Stimulated activated CD8-positive, alpha-beta memory T cell treated with anti-CD3 and anti-CD28 coated beads, Interleukin-15, amount 100 ng/mL, for 24 hours (primary cell): ENCODE measurements at places on chromosomes 2 and 18.

- no peak for DNase-seq
These were observed 844 bp upstream of the VSNL1 start for GRCh38 chr2:17539611-17540092.

DNA sequence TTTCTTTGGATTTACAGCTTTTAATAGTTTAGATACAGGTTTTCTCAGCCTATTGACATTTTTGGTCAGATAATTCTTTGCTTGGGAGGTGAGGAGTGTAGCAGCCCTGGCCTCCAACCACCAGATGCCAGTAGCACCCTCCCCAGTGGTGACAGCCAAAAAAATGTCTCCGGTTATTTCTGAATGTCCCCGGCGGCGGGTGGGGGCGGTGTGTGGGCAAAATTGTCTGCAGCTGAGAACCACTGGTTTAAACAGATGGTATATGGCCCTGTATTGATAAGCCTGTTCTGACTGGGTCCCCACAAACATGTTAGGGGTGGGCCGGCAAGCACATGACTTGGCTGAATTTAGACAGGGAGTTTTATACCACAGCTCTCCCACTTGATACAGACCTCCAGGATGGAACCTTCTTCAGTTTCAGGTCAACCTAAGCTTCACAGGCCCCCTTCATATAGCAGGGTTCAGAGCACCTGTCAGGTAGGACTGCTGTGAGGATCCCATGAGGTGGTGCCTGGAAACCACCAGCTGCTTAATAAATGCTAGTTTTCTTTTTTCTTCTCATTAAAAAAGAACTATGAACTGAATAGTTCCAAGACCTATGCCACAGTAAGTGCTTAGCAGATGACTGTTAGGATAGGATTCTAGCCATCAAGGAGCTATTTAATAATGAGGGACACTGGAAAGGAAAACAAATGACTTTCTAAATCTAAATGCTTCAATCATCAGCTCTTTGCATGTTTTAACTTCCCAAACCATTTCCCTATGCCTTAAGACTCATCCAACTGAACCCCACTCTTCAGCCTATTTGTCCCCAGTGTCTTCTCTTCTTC, 18.1 kb downstream of the LPIN2 start:
- no peak for DNase-seq

- DNase-seq = no peak
These were observed 124.4 kb downstream of the LRRTM4 start for GRCh38 chr2:77397763-77398162.

DNA sequence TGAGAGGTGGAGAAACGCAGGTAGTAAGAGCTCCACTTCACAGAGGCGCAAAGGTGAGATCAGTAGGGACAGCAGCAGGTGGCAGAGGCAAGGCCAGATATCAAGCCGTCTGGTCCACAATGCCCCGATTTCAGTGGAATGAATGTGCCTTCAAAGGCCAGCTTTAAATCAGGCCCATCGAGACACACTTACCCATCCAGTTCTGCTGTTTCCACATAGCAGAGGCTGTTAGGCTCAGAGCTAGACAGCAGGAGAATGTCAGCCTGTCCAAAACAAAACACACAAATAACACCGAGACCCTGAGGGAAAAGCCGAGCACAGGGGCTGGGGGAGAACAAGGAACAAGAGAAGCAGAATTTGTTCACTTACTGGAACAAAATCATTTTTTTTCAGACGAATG, 75.8 kb upstream of the NARS1 start:
- no peak for DNase-seq

GRCh38 chr2:132632000-132632649, 37.9 kb downstream of the LYPD1 start:
- no peak for DNase-seq

DNA sequence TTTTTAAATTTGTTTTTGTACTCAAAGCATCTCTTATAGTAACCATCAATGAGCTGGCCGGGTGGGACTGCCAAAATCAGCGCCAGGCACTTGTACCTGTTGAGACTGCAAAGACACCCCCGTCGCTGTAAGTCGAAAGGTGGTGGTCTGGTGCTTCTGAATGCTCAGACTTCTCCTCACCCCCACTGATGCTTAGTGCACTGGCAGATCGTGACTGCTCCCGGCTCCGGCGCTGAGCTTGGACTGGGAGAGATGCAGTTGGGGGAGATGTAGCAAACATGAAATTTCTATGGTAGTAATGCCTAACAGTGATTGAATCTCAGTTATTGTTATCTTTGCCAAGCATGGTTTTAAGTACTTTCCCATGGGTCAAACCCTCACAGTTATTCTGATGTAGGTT, 80.6 kb downstream of the RIF1 start:
- DNase-seq = no peak

DNA sequence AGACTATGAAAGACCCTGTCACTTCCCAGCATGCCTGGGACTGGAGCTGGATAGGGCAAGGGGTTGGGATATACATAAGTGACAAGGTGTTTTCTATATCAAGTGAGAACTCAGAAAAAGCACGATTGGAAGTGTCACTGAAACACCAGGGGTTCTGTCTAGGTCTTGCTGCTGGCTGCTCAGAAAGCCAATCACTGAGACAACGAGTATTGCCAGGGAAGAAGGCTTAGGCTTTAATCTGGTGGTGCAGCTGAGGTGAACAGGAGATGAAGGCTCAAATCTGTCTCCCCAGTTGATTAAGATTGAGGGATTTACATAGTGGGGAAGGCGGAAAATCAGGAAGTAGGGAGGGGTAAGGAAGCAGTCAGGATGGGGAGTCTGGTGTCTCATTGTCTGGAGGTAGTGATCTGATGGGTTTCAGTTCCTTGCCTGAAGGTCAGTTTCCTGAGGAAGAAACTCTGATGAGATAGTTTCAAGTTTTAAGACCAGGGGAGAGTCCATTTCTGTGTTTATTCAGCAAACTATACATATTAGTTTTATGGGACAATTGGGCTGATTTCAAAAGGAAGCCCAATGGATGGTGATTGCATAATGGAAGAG, 3.5 kb upstream of the C2orf74 start:
- no peak for DNase-seq

- no peak for DNase-seq
These were observed 313.2 kb downstream of the PIK3C3 start for GRCh38 chr18:42268186-42268725.

DNA sequence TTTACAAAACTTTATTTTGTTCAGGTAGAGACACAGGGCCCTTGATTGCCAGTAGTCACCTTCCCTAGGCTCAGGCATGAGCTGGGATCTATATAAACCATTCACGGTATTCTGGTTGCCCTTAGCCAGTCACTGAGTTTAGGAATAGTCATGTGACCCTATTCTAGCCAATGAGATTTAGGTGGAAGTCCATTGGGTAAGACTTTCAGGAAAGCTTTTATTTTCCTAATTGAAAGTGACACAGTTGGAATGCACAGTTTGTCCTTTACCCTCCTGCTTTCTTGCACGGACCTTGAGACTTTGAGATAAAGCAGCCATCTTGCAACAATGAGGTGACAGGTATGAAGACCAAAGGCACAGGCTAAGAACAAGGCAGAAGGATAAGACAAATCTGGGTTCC, 21.5 kb downstream of the SLC4A5 start:
- no peak for DNase-seq

DNA sequence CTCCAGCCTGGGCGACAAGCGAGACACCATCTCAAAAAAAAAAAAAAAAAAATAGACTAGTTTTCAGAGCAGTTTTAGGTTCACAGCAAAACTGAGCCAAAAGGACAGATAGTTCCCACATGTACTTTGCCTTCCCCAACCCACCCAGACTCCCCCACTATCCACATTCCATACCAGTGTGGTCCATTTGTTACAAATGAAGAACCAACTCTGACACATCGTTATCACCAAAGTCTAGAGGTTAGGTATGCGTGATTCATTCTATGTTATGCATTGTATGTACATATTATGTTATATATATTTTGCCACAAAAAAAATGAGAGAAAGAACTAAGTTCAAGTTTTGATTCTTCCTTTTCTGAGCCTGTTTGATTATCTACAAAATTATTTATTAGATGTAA, 3.5 kb downstream of the DUSP11 start:
- DNase-seq = no peak

GRCh38 chr2:176804392-176804791, 408.2 kb upstream of the HNRNPA3 start:
- no peak for DNase-seq

GRCh38 chr2:52934323-52934898, 833.2 kb upstream of the CHAC2 start:
- DNase-seq = no peak

GRCh38 chr2:98768384-98769113, 37.6 kb upstream of the MGAT4A start:
- no peak for DNase-seq

- no peak for DNase-seq
These were observed 59.8 kb downstream of the TRIB2 start for GRCh38 chr2:12776521-12776961.

DNA sequence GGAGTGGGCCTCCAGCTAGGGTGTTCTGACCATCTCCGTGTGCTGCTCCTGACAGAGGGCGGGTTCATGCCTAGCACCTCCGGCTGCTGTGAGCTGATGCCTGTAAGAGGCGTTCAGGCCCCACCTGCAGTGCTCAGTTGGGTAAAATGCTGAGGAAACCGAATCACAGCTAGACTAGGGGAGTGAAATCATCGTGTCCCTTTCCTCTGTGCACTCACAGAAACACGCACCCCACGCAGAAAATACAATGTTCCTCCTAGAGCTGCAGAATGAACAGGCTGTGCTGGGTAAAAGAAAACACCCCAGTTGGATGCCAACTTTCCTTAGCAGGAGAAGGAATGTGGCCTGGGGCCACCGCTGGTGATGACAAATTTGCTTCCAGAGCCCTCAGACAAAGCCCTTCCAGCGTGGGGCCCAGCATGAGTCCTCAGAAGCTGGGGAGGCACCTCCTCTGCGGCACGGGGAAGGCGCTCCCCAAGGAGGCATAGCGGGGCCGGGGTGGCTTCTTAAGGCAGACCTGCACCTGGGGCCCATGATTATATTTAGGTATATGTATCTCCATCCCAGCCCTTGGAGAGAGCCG, 16.3 kb upstream of the ARHGEF4 start:
- DNase-seq = no peak

DNA sequence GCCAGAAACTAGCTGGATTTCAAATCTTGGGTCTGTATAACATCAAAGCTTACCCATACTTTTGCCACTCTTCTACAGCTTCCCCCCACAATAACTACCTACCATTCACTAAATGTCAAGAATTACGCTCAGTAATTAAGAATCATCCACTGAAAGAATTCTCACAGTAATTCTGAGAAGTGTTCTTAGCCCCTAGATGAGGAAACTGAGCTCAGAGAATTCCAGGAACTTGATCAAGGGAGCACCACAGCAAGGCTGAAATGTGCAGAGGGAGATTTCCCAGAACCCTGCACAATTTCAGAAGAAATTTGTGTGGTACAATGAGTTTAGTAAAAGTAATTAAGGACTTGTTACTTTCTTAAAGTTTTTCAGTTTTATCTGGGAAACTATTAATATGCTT, 194.5 kb upstream of the STK17B start:
- DNase-seq = no peak

GRCh38 chr2:100004348-100004884, 138.0 kb downstream of the AFF3 start:
- no peak for DNase-seq

DNA sequence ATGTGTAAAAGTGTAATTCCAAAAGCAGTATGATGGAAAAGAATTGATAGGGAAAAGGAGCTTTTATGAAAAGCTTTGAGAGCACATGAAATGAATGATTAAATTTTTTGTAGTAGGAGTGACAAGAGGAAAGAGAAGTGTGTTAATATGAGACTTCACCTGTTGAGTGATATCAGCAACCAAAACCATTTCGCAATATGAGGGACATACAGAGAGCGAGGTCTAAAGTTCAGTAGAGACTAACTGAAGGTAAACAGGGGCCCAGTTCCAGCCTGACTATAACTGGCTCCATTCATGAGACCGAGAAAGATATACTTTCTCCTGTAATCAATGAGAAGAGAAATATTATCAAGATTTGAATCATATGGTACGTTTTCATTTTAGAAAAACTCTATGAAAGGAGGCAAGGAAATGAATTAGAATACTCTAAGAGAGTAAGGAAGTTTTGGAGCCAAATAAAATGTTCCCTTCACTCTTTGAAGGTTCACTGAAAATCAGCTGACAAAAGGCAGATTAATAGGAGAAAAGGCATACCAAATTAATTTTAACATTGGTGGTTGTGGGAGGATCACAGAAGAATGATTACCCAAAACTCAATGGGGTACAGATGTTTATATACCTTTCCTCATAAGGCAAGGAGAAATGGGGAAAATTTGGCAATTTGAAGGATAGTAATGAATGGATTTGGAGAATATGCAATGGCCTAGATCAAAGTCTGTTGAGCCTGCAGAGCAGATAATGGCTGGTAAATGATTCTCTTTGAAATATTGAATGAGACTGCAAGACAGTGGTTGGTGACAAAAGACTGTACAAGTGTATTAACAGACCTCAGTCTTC, 932.2 kb downstream of the TDRD15 start:
- no peak for DNase-seq

- DNase-seq = no peak
These were observed 42.5 kb downstream of the MAP4K3 start for GRCh38 chr2:39394516-39394961.

DNA sequence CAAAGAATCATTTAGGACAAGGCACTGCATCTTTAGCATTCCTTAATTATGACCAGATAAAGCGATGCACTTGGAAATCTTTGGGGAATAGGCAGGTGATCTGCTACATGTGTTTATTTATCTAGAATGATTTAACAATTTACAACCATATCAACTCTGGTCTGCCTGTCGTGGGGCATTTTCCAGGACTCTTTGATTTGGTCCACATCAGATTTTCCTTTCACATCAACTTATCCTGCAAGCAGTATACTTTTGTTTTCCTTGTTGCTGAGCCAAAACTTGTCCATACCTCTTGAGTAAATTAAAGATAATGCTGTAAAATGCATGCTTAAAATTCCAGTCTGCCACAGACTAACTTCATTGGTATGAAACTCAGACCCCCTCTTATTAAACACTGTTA, 312.4 kb upstream of the TCF4 start:
- no peak for DNase-seq

DNA sequence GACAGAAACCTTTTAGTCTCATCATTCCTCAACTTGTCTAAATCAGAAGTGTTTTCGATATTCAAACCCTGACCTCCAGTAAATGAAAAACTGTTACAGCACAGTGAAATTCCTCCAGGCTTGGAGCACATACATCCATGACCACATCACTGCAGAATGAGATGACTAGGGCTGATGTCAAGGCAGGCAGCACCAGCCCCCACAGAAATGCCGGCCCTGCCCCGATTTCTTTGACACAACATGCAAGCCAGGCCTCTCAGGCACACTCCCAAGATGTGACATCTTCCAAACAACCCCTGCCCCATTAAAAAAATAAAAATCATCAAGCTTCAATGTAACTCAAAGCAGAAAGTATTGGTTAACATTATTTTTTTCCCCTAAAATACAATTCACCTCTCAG, 103.3 kb downstream of the CTAGE1 start:
- no peak for DNase-seq
